Fibroblast of skin of abdomen (primary cell): ENCODE measurements at places on chromosomes 1 and 21.

GRCh38 chr1:79617777-79618176 lies 611.2 kb upstream of the ADGRL4 start:
- no peak for DNase-seq

GRCh38 chr1:61980561-61980960 lies 214.1 kb upstream of the L1TD1 start:
- peak; percentile 35 for DNase-seq

GRCh38 chr1:94926915-94927404 lies at the start of gene CNN3:
TSS of gene CNN3 (minus strand) at chr1:94927110. CDS start at chr1:94926894, 216 bp downstream.
- DNase-seq = peak; percentile 95

- peak; percentile 8 for DNase-seq
These were observed 149.3 kb downstream of the ZC3H11B start for GRCh38 chr1:219463636-219464035.

DNA sequence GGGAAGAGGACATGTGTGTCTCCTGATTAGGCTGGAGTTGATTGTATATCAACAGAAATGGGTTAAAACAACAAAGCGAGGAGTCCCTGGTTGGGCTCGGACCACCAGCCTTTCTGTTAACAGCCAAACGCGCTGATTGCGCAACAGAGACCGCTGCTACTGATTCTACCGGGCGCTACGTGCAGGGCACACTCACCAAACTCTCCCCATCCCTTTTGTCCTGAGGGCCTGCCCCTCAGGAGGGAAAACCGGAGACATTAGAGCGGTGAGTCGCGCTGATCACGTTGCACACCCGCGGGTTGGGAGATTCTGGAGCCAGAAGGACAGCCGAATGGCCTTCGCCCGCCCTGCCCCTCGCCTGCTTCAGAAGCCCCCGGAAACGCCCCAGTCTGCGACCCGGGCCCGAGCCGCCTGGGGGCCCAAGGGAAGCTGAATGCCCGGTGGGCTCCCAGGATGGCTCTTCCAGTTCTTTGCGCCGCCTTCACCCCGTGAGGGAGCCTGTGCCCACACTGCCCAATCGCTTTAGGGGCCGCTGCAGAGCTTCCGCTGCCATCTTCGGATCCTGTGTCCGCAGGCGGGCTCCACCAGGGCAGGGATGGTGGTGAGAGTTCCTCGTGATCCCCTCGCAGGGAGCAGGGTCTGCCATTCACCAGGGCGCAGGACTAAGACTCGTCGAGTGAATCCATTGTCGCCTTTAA lies 165.4 kb upstream of the NBPF11 start:
- DNase-seq = no peak

DNA sequence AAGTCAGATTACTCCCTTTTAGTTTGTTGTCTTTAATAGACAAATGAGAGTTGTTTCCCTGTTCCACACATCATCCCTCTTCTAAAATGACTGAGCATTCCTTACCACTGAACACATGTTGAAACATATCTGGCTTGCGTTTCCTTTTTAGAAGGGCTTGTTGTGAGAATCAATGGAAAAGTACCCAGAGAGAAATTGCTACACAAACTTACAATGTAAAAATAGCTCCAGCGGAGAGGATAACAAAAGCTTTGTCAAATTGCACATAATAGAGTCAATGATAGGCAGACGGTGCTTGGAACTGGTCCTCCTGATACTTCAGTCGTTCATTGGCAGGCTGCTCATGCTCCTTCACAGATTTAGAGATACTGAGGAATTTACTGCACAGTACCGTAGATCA lies 123.9 kb downstream of the CYYR1 start:
- DNase-seq = peak; percentile 84

GRCh38 chr1:44025816-44026215 lies 5.4 kb downstream of the SLC6A9 start:
- DNase-seq = no peak

- no peak for DNase-seq
These were observed 33.6 kb downstream of the SLC2A1 start for GRCh38 chr1:42924851-42925760.

DNA sequence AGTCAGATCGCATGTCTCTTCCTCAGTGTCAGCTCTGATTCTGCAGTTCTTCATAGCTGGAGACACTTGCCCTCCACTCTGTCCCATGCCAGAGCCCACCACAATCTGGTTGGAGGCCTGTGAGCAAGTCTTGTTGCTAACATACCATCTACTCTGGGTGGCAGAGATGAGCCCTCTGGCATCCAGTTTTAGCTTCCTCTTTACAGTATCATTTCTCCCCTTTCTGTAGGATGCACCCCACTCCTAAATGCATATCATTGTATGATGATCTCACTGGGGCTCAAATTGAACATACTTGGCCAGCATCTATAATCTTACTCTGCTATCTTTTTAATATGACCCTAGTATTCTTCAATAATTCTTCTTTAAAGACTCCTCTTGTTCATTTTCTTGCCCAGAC lies 16.9 kb downstream of the PCNX2 start:
- no peak for DNase-seq

DNA sequence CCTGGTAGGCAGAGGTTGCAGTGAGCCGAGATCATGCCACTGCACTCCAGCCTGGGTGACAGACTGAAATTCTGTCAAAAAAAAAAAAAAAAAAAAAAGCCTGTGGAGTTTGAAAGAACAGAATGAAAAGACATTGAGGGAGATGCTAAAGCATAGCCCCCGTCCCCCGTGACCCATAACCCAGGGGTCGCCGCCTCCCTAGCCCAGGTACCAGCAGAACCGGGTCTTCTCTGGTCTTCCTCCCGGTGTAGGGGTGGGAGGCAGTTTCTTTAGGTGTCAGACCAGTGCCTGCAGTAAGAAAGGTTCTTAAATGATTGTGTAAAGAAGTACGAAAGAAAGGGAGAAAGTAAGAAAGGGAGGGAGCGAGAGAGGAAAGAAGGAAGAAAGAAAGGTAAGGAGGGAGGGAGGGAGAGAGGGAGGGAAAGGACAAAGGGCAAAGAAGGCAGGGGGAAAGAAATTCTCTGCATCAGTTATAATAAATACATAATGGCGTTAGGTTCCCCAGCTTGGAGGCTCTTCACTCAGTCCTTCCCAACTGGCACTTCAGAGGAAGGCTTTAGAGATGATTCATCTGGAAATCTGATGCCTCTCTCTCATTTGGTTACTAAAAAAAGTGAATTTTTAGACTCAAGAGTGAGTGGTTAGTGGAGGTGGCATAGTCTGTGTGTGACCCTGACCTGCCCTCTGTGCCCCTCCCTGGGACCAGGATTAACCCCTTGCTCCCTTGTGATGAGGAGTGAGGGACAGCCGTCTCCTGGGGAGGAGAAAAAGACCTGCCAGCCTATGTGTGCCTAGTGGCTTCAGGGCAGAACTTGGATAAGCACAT lies 1.1 kb downstream of the IL24 start:
- DNase-seq = peak; percentile 71
